ENCODE measurements at places on chromosomes 3 and 15.

GRCh38 chr3:41974223-41974622 is 12.3 kb upstream of the ULK4 start:
- no peak for DNase-seq

GRCh38 chr15:29102911-29103823 is 166.5 kb downstream of the NSMCE3 start:
- DNase-seq: peak; percentile 29

DNA sequence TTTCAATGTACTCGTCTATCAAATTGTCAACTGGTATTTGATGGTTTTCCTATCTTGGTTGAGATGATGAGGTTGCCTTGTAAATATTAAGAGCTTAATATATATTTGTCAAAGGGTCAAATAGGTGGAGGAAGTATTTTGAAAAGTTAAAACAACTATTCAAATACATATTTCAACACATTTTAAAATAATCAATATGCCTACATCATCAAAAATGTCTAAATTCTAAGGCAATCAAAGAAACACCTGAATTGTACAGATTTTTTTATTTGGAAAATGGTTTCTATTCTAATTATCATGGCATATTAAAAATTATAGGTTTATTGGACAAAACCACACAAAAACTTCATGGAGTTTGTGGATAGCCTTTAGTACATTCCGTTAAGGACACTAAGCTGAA is 461.4 kb upstream of the ONECUT1 start:
- no peak for DNase-seq

- DNase-seq: no peak
These were observed 65.8 kb upstream of the TRA2B start for GRCh38 chr3:186003610-186004009.

- no peak for DNase-seq
These were observed 138.5 kb downstream of the NECTIN3 start for GRCh38 chr3:111210003-111210711.

GRCh38 chr3:149330609-149331331 is 2.7 kb downstream of the TM4SF18 start:
- DNase-seq: no peak

DNA sequence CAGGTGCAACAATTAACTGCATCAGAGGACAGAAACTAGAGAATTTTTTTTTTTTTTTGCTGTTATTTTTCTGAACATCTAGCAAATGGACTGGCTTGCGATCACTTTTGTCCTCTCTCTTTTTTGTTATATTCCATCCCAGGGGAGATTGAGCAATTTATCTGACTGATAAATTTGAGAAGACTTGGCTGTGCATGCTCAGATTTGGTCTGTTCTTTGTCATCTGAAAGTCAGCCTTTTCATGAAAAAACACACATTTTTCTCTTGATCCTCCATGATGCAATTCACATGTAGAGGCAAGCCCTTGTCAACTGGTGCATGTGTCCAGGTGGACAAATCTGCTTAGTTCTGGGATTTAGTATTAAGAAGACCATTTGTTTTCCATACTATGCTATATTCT is 309.3 kb downstream of the LRRC3B start:
- no peak for DNase-seq

Measured in CD4-positive, alpha-beta T cell treated with Interleukin-17A for 4 hours (primary cell).